Pancreas (tissue), 10 donors: ENCODE measurements at places on chromosomes 4 and X. TPM values are rescaled to one million over a fixed set of nuclear protein-coding genes. Genes with fewer than 3 reads are reported as not detected.
A peak's percentile ranks its signal among the peaks of the same experiment; 100 is the strongest.

- DNase-seq, result no peak
These were observed 225.0 kb upstream of the CXXC4 start for GRCh38 chr4:104719539-104720230.

RNF113A gene
- total RNA-seq, result 8.9 TPM

- DNase-seq, result no peak
These were observed 83.6 kb upstream of the PGRMC2 start for GRCh38 chr4:128371001-128371777.

DNA sequence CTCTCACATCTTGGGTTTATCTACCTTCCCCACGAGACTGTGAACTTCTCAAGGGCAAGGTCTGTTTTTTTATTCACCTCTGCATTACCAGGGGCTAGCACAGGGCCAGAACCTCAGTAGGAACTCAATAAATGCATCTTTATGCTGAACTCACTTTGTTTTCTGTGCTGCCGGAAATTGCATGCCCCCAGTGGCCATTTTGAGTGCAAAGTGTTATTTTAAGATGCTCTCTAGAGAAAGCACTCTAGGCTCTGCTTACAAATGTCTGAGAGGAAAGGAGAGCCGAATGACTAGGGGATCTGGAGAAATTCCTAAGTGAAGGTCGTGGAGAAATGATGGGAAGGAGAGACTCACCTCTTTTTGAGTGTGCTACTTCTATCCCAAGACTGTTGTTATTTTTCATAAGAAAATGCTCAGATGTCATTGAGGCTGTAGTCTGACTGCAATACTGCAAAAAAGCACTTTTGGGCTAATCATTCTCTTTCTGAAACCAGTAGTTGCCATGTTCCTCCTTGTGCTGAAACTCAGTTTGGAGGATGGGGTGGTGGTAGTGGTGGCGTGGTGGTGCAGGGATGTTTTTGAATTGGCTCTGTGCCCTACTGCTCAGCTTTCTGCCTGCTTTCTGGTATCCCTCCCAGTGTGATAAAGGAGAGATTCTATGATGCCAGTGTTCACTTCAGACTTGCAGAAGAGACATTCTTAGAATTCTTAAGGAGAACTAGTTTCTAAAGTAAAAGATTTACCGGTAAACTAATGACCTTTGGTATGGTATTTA, 41.3 kb downstream of the DOCK11 start:
- no peak for DNase-seq

GRCh38 chr4:19417256-19417655, 834.4 kb upstream of the SLIT2 start:
- no peak for DNase-seq

GRCh38 chr4:73891739-73892405, 22.7 kb downstream of the CXCL1 start:
- DNase-seq, result peak; percentile 19

DNA sequence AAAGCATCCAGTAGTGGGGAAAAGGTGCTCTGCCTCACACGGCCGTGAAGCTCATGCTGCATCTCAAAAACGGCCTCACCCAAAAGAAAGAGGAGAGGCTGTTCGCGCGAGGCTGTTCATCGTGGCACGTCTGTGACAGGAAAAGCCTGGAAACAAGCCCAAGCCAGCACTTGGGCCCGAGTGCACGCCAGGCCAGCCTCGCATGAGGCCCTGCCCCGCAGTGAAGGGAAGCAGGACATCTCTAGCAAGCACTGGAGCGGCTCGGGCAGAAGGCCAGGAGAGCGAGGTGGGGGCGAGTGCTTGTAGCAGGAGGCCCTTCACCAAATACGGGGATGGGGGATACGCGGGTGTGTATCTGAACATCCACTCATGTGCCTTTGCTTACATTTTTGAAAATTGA, 39.9 kb upstream of the MXD4 start:
- DNase-seq, result no peak

DNA sequence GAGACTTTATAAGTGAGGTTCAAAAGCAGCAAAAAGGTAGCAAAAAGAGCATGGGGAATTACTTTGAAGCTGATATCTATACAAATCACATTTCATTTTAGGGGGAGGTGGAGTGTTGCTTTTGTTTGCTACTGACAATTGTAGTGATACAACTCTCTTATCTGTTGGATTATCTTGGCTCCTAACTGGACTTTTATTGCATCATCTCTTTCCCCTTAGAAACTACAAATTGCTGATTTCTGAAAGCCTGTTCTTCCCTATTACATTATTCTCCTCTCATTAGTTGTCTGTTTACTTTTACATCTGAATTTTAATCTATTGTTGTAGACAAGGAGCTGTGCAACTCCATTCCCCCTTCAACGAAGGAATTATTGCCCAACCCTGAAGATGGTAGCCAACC, 75.0 kb upstream of the GNPDA2 start:
- no peak for DNase-seq

DNA sequence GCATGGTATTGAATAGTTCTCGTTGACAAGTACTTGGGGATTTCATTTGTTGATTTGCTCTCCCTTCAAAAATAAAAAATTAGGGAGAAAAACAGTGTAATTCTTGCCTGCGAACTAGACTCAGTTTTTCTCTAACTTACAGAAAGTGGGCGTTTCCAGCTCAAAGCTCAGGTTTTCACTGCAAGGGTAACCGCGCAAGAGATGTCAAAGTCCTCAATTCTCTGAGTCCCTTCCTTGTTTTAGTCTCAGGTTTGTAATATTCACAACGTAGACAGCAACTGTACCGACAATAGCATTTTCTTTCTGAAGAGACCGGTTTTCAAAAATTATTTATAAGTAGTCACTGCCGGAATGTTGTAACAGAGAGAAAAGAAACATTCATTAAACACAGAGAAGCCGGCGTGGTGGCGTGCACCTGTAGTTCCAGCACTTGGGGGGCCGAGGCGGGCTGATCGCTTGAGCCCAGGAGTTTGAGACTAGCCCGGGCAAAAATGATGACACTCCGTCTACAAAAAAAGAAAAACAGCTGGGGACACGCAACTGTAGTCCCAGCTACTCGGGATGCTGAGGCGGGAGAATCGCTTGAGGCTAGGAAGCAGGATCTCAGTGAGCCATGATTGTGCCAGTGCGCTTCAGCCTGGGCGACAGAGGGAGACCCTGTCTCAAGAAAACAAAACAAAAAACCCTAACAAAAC, 774 bp downstream of the ZCCHC4 start:
- no peak for DNase-seq

- DNase-seq, result no peak
These were observed 183.7 kb downstream of the NR3C2 start for GRCh38 chr4:148258535-148258934.

NPY2R gene
- not detected for total RNA-seq

GRCh38 chr4:1928356-1929239, 57.4 kb downstream of the NSD2 start:
- no peak for DNase-seq

PRRG1 gene
- total RNA-seq, result 3.2 TPM

DNA sequence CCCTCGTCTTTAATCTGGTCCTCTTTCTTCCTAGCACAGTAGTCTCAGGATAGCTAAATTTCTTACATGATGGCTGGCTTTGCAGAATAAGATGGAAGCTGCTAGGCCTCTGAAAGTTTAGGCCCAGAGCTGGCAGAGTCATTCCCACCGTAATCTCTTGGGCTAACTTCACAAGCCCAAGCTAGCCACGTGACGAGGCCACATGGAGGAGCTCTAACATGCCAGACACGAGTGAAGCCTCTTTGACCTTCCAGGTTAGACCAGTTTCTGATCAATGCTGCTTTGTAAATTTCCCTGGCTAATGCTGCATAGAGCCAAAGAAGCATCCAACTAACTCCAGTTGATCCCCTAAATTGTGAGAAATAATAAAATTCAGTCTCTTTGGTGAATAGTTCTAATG, 9.5 kb upstream of the CENPE start:
- no peak for DNase-seq

DNA sequence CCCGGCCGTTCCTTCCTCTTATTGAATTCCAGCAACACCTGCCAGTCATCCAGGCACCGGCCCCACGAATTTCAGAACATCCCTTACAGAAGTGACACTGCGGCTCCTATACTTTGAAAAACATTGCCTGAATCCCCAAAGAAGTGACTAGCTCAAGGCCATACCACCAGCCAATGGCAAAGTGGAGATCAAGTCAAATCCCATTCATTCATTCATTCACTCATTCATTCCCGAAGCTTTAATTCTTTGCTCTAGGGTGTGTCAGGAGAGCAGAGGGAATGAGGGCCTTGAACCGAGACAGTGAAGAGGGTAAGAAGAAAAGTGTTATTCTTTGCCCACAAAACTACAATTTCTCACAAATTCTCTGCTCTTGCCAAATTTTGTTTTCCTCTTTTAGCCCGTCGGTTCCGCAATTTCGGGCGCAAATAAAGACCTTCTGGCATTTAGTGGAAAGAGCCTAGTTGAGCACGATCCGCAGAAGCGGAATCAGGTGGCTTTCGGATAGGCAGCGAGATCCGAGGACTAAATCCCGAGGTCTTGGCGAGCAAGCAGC, 824 bp upstream of the HMGB3 start:
- DNase-seq, result no peak

- DNase-seq, result no peak
These were observed 9.7 kb upstream of the MTHFD2L start for GRCh38 chr4:74148205-74148604.

CYTL1 gene
- 0.23 TPM for total RNA-seq

HMX1 gene
- not detected for total RNA-seq

- DNase-seq, result peak; percentile 16
These were observed 61.0 kb downstream of the ENOPH1 start for GRCh38 chr4:82491251-82491960.

- DNase-seq, result no peak
These were observed 30.8 kb upstream of the MXD4 start for GRCh38 chr4:2292646-2293108.

- peak; percentile 49 for DNase-seq
These were observed 994 bp downstream of the GALNT7 start for GRCh38 chr4:173169428-173170181.

DNA sequence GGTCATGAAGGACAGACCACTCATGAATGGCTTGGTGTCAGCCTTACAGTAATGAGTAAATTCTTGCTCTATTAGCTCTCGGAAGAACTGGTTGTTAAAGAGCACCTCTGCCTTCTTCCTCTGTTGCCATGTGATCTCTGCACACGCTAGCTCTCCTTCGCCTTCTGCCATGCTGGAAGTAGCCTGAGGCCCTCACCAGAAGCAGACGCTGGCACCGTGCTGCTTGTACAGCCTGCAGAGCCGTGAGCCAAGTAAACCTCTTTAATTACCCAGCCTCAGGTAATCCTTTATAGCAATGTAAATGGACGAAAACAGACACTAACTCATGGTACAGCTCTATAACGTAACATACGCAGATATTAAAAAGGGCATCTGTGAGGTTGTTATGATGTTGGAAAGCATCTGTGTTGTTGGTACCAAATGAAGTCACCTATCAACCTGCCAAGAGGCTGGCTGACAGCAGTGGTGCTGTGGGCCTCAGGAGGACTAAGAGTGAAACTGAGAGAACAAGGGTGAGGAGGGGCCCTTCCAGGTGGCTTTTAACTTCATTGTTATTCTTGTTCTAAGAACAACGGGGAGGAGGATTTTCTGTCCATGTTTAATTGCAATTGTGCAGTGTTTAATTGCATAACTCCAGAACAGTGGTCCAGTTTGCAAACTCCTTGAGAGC, 69.2 kb downstream of the CRMP1 start:
- DNase-seq, result no peak

GRCh38 chrX:43716696-43717095, 60.6 kb downstream of the MAOA start:
- DNase-seq, result no peak

DNA sequence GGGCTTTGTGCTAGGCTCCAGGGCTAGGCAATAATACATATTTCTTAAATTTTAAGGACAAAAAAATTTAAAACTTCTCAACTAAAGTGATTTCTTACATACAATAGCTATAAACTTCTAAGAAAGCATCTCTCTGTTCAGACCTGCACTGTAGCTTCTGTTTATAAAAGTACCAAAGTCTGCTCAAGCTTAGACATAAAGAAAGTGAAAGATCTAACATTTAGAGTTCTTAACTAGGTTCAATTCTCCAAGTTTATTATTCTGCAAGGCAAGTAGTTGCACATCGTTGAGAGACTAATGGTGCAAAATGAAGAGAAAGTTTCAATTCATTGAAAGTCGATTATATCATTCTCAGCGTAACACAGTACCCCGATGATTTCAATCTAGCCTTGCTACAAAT, 857.4 kb upstream of the HTR2C start:
- no peak for DNase-seq

NMU gene
- total RNA-seq, result 0.76 TPM

ANXA10 gene
- 6.2 TPM for total RNA-seq

PPP1R2C gene
- total RNA-seq, result not detected

- DNase-seq, result no peak
These were observed 125.8 kb upstream of the VCX3A start for GRCh38 chrX:6660567-6661264.

- peak; percentile 3 for DNase-seq
These were observed 14.7 kb upstream of the CT55 start for GRCh38 chrX:135185795-135186443.

- DNase-seq, result peak; percentile 72
These were observed at the start of gene ATRX for GRCh38 chrX:77785486-77786364. Gene ATRX (minus strand): TSS chrX:77786216. CDS start chrX:77786001, 215 bp downstream.

C4orf36 gene
- total RNA-seq, result 0.64 TPM

- DNase-seq, result peak; percentile 82
These were observed 120.3 kb downstream of the EFHC2 start for GRCh38 chrX:44223150-44223549.

FMR1 gene
- 11.8 TPM for total RNA-seq

RGN gene
- total RNA-seq, result 11.2 TPM

DNA sequence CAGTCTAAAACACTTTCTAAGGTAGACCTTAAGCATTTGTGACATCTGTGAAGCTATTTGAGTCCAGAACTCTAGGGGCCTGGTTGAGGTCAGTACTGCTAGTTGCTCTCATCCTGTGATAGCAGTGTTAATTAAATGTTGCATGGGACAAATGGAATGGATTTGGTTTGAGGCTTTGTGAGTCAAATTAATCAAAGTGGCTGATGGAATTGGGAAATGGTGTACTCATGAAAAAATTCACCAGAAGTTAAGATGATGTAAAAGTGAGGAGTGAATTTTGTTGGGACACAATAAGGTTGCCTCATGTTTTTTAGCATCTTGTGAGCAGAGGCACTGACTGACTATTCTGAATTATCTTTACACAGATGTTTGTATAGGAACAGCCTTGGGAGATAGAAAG, 99.2 kb upstream of the ARSJ start:
- no peak for DNase-seq

DNA sequence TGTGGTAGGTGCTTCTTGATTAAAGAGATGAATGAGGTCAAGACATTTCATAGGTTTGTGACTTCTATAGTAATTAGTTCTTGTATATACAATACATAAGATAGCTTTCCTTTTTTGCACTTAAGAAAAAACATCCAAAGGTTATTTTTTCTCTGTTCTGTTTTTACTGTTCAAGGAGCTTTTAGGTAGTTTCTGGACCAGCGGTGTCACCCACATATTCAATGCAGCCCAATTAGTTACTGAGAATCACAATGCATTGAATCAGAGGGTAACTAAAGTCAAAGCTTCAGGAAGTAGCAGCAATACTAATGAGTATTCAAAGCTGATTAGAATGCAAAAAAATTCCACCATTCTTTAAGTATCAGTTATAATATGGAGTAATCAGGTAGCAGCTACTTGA, 211.6 kb downstream of the SH2D1A start:
- no peak for DNase-seq
